Aorta (tissue), 5 donors: ENCODE measurements at places on chromosomes 2 and 18. TPM values are rescaled to one million over a fixed set of nuclear protein-coding genes. Genes with fewer than 3 reads are reported as not detected.

FSHR gene
- total RNA-seq: not detected

STPG4 gene
- total RNA-seq: 0.75 TPM

KCNE4 gene
- 10.9 TPM for total RNA-seq

HRH4 gene
- total RNA-seq: 0.15 TPM

MC5R gene
- total RNA-seq: not detected

GKN1 gene
- not detected for total RNA-seq
